Muscle of back (tissue), 13 donors: ENCODE measurements at places on chromosomes 2 and 18.

DNA sequence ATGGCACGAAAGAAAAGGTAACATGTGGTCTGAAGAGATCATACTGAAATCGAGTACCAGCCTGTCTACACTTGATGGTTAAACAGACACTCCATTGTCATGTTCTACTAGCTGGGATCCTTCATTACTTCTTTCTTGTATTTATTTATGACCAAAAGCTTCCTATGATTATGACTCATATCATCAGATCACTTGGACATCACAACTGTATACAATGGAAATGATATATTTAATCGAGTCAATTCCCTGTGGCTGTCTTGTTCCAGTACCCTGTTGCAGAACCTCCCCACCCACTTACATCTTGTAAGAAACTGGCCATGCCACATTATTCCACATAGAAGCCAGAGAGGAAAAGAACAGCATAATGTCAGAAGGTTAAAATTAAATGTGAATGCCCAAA, 358.9 kb downstream of the ZEB2 start:
- DNase-seq = no peak

- peak; percentile 54 for DNase-seq
Observed at GRCh38 chr2:40228310-40228709, 223.6 kb downstream of the SLC8A1 start.

GRCh38 chr2:237639052-237639835, 11.9 kb downstream of the LRRFIP1 start:
- DNase-seq = no peak

GRCh38 chr2:237593596-237594320, 3.2 kb upstream of the RAB17 start:
- DNase-seq = no peak

GRCh38 chr2:96404446-96405373, 69.1 kb downstream of the NCAPH start:
- DNase-seq = no peak

DNA sequence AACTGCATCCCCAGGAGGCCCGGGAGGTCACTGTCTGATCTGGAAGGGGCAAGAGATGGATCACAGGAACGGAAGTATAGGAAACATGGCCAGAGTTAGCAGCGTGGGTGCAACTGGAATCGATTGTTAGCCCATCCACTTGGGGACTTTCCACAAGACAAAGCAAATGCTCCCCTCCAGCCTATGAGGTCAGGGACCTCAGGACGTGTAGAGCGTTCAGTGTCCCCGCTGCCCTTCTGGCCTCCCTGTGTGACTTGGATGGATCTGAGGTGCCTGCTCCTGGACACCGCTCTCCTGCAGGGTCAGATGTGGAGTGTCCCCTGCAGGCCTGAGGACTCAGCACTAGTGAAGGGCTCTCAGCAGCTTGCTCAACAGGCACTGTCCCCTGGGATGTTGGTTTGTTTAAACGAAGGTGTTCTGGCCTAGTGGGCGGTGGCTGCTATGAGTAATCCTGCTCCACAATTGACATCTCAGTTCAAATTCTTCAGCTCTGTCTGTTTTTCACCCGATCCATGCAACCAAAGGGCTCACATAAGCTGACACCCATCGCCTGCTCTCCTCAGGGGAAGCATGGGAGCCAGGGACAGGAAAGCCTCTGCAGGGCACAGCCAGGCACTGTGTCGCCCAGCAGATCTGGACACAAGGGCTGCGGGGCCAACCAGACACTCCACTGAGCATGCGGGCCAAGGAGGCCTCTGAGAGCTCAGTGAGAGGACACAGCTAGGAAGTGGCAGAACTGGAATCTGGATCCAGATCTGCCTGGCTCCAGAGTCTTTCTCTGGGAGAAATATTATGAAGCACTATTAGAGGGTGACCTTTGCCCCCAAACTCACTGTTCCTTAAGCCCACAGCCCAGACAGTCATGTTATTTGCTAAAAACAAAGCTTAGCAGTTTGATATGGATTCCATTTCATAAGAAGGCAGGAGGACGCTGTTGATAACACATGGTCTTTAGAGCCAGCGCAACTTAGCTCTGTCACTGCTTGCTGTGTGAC, 78.5 kb downstream of the RHOB start:
- DNase-seq = no peak

DNA sequence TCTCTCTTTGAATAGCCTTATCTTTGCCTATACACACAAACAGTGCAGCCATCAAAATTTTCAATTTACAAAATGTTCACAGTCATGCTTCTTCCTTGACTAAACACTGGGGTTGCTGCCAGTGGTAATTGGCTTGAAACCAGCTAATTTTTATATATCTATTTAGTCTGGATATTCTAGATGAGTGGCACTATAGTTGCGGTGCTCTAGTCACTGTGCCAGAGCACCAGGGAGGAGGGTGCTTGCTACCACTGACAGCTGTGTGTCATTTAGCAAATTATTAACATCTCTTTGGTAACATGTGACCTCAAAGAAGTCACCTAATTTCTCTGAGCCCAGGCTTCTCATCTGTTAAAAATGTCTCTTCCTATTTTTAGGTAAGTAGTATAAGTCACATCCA, 130.4 kb downstream of the MEIS1 start:
- DNase-seq = no peak

- DNase-seq = no peak
Observed at GRCh38 chr2:16729335-16729734, 63.7 kb upstream of the CYRIA start.

DNA sequence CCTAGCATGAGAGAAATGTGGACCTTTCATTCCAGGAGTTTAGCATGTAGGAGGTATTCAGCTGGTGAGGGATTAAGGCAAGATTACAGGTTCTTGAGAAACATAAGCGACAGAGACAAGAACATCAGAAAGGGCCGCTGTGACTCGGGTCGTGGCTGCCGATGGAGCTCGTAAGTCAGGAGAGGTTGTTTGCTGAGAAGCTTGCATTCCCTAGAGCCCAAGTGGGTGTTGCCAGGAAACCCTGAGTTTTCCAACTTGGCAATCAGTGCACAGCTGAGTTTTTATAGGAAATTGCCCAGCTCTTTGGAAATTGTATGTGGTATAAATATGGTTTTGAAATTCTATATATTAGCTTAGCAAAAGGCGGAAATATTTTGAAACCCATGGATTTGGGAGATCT, 46.4 kb upstream of the CYP1B1 start:
- DNase-seq = no peak

DNA sequence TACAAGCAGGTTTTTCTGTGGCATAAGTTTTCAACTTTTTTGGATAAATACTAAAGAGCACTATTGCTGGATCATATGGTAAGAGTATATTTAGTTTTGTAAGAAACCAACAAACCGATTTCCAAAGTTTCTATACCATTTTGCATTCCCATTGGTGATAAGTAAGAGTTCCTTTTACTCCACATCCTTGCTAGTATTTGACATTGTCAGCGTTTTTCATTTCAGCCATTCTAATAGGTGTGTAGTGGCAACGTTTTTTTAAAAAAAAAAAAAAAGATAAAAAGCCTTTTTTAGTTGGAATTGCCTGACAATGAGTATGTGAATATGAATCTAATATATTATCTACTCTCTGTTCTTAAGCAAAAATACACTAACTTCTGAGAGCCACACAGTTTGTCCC, 185.9 kb downstream of the AGPS start:
- no peak for DNase-seq

GRCh38 chr2:61718965-61719364, 134.9 kb downstream of the FAM161A start:
- DNase-seq = no peak

DNA sequence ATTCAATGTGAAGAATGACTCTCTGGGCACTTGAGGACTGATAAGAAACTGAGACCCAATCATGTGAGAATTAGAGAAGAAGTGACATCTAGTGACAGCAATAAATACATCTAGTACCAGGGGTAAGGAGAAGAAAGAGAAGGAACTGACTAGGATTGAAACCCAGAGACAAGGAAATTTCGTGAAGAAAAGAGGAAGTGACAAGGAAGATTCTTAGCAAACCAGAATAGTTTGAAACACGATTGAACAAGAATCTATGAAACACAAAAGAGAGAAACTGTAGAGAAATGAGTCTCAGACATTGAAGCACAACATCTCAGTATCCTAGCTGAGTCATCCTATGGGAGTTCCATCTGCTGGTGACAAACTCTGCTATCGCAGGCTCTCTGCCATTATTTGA, 571.9 kb upstream of the PKDCC start:
- DNase-seq = no peak
